ENCODE measurements at places on chromosomes 5 and 9.

DNA sequence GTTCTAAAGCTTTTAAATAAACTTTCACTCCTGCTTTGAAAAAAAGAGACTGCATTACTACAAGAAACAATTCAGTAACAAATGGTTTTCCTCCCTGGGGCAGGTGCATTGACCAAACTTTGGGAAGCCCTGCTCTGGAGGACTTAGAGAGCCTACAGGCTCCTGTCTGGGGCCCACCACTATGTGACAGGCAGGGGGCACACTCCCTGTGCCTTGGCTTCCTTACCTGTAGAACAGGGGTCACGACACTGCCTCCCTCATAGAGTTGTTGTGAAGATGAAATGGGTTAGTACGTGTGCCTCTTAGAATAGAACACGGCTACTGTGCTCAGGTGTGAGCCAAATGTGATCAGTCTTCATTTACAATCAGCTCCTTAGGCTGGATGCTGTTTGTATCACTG lies 130.1 kb downstream of the GPBP1 start:
- no peak for DNase-seq

DNA sequence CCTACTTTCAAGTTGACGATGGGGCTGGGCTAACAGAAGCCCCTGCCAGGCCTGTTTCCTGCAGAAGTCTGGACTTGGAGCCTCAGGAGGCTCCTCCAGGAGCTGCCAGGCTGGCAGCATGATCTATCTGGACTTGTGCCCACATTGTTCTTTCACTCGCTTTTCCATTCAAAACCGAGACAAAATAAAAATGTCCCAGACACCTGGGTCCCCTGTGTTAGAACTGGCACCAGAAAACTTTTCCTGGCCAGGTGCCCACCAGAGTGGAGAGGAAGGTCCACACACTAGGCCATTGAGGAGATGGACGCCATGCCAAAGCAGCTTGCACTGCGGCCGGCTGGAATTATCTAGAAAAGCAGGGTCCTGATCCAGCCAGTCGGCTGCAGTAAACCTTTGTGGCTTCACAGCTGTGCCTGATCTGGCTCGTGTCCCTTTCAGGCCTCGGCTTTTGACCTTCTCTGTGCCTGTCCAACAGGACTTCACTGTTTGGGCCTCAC lies 78.2 kb downstream of the GCNT1 start:
- DNase-seq = no peak

DNA sequence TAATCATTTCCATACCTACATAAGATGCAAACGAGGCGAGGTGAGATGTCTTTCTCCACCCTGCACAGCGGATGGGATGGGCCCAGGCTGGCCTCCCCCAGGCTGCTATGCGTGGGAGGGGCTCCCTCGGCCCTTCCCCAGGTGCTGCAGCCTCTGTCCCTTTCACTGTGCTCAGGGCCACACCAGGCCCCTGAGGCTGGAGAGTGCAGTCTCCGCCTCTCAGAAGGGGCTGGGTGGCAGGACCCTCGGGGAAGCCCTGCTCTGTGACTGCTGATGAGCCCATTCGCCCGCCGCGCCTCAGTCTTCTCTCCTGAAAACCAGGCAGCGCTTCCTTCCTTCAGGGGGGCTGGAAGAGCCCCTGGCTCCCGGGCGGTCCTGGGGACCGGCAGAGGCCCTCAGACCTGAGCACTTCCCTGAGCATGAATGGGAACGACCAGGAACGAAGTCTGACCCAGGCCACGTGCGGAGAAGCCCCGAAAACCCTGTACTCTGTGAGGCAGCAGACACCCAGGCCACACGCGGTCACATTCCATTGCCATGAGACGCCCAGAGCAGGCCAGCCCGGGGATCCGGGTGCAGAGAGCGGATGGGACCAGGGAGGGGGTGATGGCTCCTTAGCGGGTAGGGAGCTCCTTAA lies 21.9 kb upstream of the NOTCH1 start:
- DNase-seq = no peak

- no peak for DNase-seq
These were observed 249.6 kb downstream of the PBX3 start for GRCh38 chr9:125996791-125997190.

DNA sequence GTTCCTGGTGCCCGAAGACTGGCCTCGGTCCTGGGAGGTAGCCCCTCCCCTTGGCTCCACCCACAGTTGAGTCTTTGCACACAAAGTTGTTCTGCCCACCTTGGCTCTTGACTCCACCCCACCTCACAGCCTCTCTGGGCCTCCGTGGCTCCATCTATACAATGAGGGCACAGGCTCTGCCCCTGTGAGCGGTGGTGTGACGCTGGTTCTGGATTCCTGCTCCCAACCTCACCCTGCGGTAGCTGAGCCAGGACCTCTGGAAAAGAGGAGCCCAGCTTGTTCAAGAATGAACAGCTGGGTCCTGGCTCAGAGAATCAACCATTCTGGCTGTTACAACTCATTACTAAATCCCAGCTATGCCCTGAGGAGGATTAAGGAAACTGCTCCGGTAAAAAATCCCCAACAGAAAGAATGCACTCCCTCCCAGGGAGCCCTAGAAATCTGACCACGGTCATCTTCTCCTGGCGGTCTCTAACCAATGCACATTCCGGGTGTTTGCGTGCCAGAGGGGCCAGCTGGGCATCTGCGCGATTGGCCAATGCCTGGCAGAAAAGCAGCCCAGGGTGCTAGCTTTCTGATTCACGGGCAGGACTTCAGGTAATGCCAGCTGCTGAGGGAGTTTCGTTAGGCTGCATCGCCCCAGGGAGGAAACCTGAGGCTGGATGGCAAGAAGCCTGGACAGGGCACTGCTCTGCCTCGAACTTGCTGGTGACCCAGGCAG lies 9.9 kb upstream of the GRHPR start:
- DNase-seq = no peak

Measured in stimulated activated CD4-positive, alpha-beta T cell treated with anti-CD3 and anti-CD28 coated beads, Interleukin-4, amount 100 ng/mL, for 24 hours (primary cell).